Umbilical cord (tissue), 2 donors: ENCODE measurements at places on chromosomes 2 and 18.

- DNase-seq, result peak; percentile 25
Measured at GRCh38 chr2:190511104-190511503, 23.4 kb downstream of the NEMP2 start.

GRCh38 chr2:64000630-64001381 is 18.4 kb downstream of the VPS54 start:
- DNase-seq, result no peak

- DNase-seq, result no peak
Measured at GRCh38 chr2:191607096-191607495, 70.8 kb upstream of the NABP1 start.

GRCh38 chr2:42101206-42102023 is 53.6 kb downstream of the PKDCC start:
- peak; percentile 65 for DNase-seq

- DNase-seq, result no peak
Measured at GRCh38 chr2:136858656-136859055, 93.3 kb downstream of the THSD7B start.

DNA sequence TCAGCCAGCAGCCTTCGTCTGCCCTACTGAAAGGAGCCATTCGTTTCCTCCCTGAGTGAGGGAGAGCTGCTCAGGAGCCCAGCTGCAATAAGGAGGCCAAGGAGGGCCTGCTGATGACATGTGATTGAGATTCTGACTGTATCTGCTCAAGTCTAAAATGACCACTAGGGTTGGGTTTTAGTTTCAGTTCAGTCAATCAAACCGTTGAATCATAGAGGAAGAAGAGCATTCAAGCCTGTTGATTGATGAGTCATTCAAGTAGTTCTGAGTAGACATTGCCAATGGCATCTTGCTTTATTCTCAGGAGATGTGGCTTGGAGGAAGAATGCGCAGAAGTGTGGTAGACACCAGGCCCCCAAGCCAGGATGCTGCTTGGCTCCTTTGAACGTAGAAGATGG is 19.9 kb upstream of the BCL2L11 start:
- no peak for DNase-seq

DNA sequence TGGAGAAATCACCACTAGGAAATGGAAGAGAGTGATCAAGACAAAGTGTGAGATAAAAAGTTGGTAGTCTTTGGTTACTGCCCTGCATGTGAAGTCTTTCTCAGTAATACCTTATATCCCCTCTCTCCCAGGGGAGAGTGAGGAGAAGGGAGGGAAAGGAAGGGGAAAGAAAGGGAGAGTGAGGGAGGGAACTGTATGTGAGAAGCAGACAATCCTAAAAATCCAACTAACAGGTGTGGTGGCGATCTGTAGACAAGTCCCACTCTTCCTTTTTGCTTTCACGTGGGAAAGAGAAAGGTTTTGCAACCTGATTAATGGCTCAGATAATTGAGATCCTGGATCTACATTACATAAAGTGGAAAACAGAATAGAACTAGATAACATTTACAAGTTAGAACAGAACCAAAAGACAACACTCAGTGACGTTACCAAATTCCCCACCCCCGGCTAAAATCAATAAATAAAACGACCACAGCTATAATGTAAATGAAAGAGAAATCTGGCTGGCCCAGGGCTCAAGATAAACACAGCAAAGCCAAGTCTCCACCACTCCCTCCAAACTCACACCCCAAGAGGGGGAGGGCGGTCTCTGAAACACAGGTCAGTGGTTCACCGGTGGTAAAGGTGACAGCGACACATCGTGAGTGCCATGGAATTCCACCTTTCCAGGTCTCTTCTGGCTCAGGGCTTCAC is 10.0 kb upstream of the APCDD1 start:
- no peak for DNase-seq

- no peak for DNase-seq
Measured at GRCh38 chr18:24068945-24069693, 54.6 kb downstream of the TTC39C start.

DNA sequence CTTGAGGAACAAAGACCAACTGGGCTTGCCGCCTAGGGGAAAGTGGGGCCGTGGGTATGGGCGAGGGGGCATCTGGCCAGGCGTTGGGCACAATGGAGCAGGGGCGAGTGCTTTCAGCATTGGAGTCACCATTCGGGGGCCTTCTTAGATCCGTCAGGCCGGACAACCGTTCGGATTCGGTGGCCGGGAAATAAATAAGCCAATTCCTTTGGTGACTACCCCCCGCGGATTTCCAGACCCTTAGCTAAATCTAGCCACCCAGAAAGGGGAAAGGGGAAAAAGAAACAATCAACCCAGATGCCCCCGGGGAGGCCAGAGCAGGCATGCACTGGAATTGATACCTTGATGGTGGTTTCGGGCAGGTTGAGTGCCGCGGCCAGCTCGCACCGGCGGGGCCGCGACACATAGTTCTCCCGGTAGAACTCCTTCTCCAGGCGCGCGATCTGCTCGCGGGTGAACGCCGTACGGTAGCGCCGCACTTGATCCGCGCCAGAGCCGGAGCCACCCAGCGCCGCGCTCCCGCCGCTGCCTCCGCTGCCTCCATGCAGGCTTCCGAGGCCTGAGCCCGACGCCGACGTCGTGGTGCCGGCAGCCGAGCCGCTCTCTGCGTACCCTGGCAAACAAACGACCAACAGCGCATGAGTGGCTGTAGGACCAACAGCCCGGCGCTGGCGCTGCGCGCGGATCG is 1.8 kb downstream of the EVX2 start:
- DNase-seq, result no peak

DNA sequence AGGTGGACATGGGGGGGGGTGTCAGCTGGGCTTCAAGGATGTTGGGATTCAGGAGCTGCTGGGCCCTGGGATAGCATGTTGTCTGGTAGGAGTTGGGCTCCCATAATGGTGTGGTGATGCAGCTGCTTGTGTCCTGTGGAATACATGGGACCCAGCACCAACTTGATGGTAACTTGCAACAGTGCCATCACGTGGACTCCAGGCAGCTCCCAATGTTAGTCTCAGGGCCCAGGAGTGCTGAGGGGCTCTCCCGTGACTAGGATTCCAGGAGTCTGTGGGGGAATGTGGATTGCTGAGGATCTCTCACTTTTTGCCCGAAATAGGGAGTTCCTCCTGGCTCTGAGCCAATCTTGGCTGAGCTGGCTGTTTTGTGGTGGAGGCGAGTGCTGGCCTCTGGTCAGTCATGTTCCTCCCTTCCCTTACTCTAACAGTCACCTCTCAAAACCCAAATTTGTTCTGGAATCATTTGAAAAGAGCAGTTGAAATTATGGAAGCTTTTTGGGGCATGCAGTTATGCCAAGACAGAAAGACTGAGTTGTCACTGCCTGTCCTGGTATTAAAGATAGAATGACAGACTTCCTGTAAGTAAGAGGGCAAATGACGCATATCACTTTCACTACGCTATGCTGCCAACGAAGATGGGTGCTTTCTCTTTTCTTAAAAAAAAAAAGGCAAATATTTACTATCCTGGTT is 607.1 kb downstream of the ADCYAP1 start:
- DNase-seq, result no peak

DNA sequence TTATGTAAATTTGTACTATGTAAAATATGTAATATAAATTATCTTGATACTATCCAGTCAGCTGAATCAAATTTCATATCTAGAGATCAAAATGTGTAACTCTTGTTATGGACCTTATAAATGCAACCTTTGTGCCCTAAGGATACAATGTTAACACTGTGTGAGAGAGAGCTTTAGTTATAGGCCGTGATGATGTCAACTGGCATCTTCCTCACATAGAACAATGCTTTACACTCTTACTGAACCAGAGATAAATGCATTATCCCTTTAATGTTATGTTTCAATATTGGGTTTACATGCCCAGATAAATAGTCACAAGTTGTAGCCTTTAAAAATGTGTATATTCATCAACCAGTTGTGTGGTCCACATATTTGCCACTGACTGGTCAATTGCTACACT is 115.1 kb downstream of the KCNJ3 start:
- DNase-seq, result no peak

- DNase-seq, result no peak
Measured at GRCh38 chr2:3449936-3450335, 69.4 kb downstream of the ADI1 start.

DNA sequence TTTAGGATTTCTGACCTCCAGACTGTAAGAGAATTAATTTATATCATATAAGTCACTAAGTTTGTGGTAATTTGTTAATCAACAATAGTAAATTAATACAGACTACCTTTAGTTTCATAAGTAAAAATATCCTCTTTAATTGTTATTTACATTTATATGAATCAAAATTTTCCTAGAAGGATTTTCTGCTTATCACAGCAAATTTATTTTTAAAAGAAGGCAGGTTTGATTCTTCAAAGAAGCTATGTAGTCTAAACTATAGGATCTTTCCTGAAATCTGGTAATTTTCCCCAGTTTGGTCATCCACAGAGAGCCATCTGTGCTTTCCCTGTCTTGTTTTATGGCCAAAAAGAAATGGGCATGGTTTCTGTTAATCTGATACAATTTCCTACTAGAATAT is 13.1 kb upstream of the VRK2 start:
- DNase-seq, result no peak

GRCh38 chr2:98471402-98472131 is 26.9 kb downstream of the INPP4A start:
- DNase-seq, result no peak

DNA sequence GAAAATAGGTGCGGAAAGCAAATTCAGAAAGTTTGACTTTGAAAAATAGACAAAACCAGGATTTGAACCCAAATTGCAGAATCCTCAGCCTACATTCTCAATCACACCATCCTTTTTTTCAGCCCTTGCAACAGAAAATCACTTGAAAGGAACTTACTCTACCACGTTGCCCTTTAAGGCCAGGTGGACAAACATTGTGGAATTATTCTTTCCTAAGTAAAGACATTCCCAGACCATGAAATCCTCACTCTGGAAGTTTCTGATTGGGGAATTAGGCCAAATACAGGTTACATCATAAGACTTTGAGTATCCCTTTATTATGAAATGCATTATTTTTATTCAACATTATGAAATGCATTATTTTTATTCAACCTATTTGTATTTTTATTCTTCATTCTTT is 259.4 kb downstream of the RAD51AP2 start:
- DNase-seq, result no peak
